IMR-90 (cell line): ENCODE measurements at places on chromosomes 6 and 20.
A peak's percentile ranks its signal among the peaks of the same experiment; 100 is the strongest.

DNA sequence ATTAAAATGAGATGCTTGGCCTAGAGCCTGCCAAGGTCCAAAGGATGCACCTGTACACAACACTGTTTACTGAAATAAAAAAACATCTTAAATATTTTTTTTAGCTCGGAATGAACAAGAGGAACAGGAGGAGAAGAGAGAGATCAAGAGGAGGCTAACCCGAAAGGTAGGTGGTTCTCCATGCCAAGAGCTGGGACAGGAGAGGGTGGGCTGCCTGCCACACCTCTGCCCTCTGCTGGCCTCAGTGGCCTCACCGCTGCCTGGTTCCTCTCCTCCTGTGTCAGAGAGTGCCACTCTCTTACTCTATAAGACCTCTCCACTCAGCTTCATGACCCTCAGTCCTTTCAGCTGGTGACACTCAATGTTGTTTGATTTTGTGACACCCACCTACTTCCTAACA, 50.2 kb downstream of the TBC1D7 start:
- DNase-seq, result no peak

GRCh38 chr6:15593798-15594197, 69.0 kb downstream of the DTNBP1 start:
- peak; percentile 27 for DNase-seq

DNA sequence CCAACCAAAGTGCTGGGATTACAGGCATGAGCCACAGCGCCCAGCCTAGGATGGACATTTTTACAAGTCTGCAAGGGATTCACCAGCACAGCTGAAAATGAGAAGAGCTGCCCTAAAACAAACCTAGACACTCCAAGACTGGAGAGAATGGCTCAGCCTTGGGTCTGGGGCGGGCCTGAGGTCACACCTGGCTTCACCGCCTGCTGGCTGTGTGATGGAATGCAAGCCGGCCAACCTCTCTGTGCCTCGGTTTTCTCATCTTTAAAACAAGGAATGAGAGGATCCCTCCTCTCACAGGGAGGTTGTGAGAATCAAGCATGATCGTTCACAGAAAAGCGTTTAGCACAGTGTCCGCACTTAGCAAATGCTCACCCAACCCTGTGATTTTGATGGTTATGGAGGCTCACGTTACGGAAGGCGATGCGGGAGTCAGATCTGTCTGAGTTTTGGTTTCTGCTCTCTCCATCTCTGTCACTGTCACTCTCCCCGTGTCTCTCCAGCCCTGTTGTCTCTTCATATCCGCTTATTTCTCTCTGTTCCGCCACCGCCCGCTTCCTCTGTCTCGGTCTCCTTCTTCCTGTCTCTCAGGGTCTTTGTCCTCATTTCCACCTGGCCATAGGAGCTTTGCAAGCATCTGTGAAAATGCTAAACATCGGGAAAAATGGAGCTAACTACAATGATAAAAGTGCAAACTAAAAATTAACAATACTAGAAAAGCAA, 47.6 kb downstream of the CEBPB start:
- no peak for DNase-seq

GRCh38 chr6:126747728-126748540, 370.5 kb upstream of the RSPO3 start:
- DNase-seq, result no peak

DNA sequence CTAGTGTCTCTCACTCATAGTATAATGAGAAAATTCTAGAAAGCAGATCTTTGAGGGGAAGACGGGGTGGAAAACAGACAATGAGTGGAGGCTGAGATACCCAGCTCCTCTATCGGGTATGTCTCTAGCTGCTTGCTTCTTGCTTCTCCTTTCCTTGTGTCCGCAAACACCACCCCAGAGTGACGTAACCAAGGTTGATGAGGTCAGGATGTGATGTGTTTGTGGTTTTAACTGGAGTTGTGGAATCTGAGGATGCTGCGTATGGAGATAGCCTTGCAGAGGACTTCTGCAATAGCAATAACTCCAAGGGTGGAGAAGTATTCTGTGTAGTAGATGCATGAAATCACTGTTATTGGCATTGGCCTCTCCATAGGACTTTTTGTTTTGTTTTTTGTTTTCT, 132.7 kb upstream of the IFNGR1 start:
- DNase-seq, result peak; percentile 79

- peak; percentile 57 for DNase-seq
Measured at GRCh38 chr6:142842418-142843261, 102.3 kb downstream of the HIVEP2 start.

- peak; percentile 95 for DNase-seq
Measured at GRCh38 chr6:105178110-105178509, 1.7 kb downstream of the POPDC3 start.

GRCh38 chr6:170091639-170092579, 199.0 kb downstream of the DLL1 start:
- no peak for DNase-seq

- no peak for DNase-seq
Measured at GRCh38 chr6:137402143-137402680, 92.0 kb downstream of the OLIG3 start.

- no peak for DNase-seq
Measured at GRCh38 chr6:55089325-55089724, 85.0 kb upstream of the HCRTR2 start.

DNA sequence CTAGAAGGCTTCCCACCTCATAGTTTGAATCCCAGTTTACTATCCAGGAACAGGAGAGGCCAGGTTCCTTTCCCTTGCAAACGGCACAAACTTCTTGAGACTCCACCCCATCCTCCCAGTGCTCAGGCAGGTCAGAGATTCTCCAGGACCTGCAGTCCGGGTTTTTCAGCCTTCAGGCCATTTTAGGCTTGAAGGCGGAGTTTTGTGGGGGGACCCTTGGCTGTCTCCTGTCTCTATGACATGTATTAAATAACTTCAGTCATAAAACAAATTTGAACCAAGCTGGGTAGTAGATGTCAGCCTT, 230.1 kb downstream of the NFATC2 start:
- DNase-seq, result no peak

- DNase-seq, result peak; percentile 67
Measured at GRCh38 chr6:53441761-53442160, 93.0 kb upstream of the ELOVL5 start.

- no peak for DNase-seq
Measured at GRCh38 chr20:57996936-57997890, 231.2 kb downstream of the ANKRD60 start.

DNA sequence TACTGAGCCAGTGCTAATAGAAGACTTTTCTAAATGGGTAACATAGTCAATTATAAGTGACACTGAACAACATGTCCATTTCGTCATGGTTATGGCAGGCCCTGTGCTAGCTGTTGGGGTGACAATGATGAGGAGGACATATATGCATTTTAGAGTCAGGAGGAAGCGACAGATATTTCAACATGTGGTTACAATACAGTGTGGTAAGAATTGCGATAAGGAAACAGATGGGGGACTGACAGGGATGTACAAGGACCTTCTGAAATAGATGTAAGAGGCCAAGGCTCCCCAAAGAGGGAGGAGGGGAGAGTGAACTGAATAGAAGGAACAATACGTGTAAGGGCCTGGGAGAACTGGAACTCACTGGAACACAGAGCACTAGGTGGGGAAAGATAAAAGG, 11.7 kb downstream of the MMP24 start:
- no peak for DNase-seq

DNA sequence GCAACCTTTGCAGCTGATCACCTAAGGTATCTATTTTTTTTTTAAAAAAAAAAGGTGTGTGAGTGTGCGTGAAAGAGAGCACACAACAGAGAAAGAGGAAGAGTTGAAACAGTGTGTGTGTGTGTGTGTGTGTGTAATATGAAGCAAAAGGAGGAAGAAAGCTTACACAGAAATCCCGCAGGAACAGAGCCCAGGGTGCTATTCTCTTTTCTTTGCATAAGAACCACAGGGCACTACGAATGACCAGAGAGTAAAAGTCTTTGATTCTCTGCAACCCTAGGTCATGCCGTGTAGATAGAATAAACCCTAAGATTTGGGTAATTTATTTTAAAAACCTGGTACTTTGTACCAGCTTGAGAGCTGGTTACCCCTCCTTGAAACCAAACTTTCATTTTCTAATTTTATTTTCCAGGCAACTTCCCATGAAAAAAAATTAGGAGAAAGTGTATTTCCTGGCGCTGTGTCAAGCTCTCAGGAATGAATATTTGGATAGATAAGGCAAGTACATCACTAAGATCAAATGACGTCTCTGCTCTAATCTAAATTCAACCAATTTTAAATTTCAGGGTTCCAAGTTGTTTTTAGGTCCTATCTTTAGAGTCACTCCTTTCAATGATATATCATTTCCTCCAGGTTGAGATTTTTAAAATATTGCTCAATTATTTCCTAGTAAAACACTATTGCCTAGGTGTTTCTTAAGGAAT, 47.9 kb upstream of the ID4 start:
- DNase-seq, result peak; percentile 26

DNA sequence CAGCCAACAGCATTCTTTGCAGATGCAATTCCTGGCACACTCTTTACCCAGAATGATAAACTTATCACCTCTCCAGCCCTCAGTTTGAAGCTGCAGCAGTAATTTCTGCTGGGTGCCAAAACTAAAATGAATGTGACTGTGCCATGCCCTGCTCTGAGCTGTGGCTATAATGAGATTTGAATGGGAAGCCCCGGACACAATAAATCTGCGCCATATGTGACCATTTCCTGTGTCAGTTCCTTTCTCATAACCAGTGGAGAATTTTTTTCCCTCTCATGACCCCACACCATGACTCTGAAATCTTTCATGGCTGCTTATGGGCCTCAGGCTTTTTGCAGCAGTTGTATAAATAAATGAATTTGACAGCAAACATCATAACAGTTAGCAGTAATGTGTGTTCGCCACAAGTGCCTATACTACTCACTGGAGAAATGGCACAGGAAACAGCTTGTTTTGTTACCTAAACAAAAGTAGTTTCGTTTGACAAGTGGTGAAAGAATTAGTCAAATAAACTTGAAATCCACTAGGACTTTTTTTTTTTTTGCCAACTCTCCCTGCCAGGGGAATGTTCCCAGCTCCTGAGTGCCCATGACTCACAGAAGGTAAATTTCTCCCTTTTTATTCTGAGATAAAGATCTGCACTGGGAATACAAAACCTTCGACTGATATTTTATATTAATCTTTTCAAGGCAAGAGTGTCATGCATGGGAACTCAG, 408.4 kb downstream of the PKHD1 start:
- no peak for DNase-seq

- DNase-seq, result peak; percentile 62
Measured at GRCh38 chr6:75306064-75306463, 21.5 kb upstream of the TMEM30A start.

DNA sequence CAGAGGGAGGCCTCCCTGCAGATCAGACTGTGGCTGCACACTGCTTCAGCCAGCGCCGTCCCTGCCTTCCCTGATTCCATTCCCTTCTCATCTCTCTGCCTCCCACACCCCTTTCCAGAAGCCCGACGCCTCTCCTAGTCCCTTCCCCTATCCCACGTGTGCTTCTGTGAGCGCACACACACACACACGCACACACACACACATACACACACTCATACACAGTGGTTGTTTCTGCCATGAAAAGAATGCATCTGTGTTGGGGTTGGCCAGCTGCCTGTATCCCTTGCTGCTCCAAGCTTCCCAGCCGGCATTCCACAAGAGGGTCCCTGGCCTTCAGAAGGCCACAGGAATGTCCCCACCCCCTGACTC, 51.7 kb downstream of the MOCS1 start:
- DNase-seq, result peak; percentile 98

DNA sequence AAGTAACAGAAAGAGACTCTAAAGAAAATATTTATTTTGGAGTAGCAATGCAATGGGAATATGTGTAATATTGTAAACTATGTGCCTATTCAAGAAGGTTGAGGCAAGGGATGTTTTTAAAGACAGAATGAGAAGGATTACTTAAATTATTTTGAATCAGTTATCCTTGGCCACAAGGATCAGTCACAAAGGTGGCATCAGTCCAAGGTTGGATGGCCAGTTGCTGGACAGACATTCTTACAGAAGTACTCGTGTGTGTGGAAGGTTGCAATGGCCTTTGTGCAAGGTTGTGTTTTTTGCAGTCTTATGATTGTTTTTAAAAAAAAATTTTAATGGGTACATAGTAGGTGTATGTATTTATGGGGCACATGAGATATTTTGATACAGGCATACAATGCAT, 2.0 kb downstream of the QRSL1 start:
- DNase-seq, result peak; percentile 13

GRCh38 chr6:133995758-133996157, 42.7 kb downstream of the TBPL1 start:
- no peak for DNase-seq

DNA sequence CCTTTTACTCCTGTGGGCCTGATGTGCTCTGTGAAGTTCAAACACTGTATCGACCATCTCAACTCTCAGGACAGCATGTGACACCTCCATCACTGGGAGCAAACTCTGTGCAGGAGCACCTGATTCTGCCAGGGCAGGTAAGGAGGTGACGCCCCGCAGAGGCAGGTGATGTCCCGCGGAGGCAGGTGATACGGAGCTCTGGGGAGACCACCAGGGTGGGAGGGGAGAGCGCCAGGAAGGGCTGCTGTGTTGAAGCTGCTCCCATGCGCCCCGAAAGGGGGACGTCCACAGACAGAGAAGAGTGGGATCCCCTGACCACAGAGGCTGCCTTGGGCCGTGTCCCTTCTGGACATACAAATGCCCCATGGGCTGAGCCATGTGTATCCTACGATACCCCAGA, 58.3 kb downstream of the DACT2 start:
- no peak for DNase-seq

DNA sequence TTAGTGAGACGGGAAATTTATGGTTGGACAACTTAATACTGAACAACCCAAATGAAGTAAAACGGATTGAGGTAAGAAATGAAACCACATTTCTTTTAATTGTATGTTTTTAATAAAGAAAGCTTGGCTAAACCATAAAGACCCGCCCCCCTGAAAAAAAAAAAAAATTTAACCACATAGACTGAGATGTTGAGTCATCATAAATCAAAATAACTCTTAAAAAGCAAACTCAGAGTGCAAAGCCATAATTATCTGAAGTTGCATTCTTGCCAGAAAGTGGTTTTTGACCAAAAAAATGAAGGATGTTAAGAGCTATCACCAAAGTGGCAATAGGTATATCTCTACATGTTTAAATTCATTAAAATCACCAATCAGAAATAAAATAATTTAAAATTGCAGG, 101.8 kb upstream of the COL21A1 start:
- peak; percentile 42 for DNase-seq

GRCh38 chr6:167678102-167679101, 148.3 kb upstream of the AFDN start:
- no peak for DNase-seq

- no peak for DNase-seq
Measured at GRCh38 chr6:158399040-158399700, 86.9 kb downstream of the TULP4 start.

GRCh38 chr20:42179768-42180167, 561.6 kb upstream of the CHD6 start:
- no peak for DNase-seq

- DNase-seq, result peak; percentile 55
Measured at GRCh38 chr6:36594816-36595643, 868 bp downstream of the SRSF3 start.

DNA sequence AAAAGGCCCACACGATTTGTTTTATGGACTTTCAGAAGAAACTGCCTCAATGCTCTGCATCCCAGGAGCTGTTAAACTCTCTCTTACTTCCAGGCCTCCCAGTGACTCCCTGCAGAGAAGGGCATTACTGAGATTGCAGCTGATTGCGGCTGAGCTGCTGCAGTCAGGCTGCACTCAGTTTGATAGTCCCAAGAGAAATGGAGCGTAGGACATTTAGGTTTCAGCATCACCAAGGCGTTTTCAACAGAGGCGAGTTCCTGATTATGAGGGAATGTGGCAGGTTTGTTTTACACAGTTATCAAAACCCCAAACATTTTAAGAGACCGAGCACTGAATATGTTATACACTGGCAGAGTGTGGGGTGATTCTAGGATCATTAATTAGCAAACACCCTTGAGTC, 145.6 kb downstream of the TBX18 start:
- DNase-seq, result peak; percentile 86
